ENCODE measurements at places on chromosomes 1 and 21.

- DNase-seq = no peak
Measured at GRCh38 chr21:35309316-35309715, 260.2 kb upstream of the RUNX1 start.

- no peak for DNase-seq
Measured at GRCh38 chr1:116231752-116232151, 120.6 kb downstream of the MAB21L3 start.

- DNase-seq = no peak
Measured at GRCh38 chr21:36909423-36909822, 57.0 kb downstream of the HLCS start.

- no peak for DNase-seq
Measured at GRCh38 chr1:69244211-69244610, 323.5 kb upstream of the LRRC7 start.

GRCh38 chr1:94660994-94661393 lies 119.4 kb upstream of the F3 start:
- DNase-seq = no peak

DNA sequence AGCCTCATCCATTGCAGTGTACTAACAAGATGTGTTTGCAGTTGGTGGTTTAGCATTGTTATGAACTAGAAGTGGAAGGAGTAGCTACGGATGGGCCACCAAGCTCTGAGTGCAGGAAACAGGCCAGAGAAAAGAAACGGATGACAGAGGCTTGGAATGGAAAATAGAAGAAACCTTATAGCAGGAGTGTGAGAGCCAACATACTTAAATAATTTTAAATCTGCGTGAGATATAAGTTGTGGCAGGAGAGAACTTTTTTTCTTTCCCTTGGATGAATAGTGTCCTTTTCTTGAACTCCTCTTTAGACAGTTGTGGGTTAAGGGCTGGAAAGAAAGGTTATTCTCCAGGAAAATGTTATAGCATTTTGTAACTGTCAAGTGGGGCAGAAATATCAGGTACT lies 54.2 kb downstream of the RGL1 start:
- no peak for DNase-seq

GRCh38 chr1:54557671-54558355 lies 9.8 kb downstream of the ACOT11 start:
- no peak for DNase-seq

GRCh38 chr1:243756529-243756928 lies 93.5 kb downstream of the AKT3 start:
- DNase-seq = no peak

DNA sequence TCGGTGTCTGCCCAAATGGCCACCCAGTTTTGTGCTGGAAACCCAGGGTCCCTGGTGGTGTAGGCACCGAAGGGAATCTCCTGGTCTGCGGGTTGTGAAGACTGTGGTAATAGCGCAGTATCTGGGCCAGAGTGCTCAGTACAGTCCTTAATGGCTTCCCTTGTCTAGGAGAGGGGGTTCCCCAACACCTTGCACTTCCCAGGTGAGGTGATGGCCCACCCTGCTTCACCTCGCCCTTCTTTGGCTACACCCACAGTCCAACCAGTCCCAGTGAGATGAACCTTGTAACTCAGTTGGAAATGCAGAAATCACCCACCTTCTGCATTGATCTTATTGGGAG lies 402.4 kb downstream of the SRGAP2C start:
- DNase-seq = no peak

DNA sequence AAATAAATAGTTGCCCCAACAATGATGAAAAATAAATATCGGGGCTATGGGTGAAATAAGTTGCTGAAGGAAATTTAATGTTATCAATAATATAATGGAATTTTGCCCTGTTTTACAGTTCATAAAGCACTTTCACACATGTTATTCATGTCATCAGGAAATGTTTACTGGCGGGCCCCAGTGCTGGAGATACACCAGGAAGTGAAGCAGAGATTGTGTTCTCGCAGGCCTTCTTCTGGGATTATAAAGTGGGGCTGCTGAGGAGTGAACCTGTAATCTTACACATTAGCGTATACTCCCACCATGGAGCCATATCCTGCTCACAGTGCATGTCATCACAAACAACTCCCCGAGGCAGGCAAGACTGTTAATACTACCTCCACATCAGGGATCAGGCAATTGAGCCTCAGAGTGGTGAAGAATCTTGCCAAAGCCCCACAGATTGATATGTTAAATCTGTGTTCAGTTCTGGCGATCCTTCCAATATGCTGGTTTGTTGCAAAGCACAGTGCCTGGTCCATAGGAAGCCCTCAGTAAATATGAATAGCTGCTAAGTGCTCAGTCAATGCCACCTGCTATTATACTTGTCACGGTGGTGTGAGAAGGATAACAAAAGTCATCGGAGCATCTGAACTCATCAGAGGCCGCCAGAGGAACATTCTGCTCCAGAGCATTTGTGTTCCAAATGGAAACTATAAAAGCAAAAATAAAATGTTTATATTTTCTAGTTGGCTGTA lies 104.4 kb upstream of the UBE2U start:
- DNase-seq = peak; percentile 11

DNA sequence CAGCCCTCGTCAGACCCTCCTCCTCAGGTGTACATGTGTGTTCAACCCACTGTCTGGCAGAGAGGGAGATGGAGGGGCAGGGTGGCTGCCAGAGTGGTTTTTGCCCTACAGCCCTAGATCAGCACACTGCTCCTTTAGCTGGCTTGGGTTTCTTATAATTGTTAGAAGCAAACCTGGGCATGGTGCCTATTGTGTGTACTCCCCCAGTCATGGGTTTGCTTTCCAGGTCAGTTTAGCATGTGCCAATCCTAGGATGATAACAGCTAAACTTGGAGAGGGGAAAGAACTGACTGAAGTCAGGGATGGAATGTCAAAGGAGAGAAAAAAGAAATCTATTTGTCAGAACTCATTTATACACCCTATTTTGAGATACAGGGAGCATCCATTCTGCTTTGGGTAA lies 63.3 kb downstream of the UCK2 start:
- no peak for DNase-seq

- DNase-seq = no peak
Measured at GRCh38 chr1:151998611-151999362, 5.1 kb upstream of the S100A10 start.

GRCh38 chr1:218207194-218207593 lies 77.9 kb upstream of the RRP15 start:
- no peak for DNase-seq

- DNase-seq = no peak
Measured at GRCh38 chr1:3670823-3671265, 18.5 kb downstream of the TP73 start.

DNA sequence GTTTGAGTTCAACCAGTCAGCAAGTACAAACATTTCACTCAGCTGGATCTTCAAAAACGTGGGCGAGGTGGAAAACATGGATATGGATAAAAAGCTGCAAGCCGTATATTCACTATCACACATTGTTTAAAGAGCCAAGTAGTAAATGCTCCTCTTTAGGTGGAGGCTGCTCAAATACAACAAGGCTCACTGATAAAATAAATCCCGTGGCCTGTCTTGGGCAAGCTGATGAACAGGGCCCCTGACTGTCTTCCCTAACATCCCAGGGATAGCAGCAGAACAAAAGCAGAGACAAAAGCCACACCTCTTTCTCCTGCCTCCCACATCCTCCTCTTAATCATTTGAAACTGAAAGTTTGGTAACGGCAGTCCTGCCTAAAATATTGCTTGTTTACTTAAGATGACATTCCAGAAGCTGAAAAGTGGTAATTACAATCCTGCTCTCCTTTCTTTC lies 357.7 kb downstream of the TTLL7 start:
- no peak for DNase-seq

DNA sequence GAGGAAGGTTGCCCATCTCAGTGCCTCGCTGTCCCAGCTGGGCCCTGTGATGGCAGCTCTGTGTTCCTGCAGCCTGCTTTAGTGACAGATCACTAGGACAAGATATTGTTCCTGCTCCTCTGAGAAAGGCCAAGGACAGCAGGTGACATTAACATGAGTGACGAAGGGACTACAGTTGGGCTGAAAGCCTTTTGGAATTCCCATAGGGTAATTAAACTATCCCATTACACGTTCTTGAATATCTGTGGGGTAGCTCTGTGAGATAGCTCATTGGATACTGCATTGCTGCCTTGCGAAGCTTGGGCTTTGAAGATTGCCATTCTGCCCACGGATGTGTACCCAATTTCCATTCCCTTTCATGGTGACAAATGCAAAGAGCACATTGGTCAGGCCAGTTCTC lies 78.2 kb upstream of the COA6 start:
- DNase-seq = no peak

- no peak for DNase-seq
Measured at GRCh38 chr1:107277022-107277421, 136.2 kb downstream of the NTNG1 start.

GRCh38 chr1:6594977-6595740 lies 7.5 kb downstream of the KLHL21 start:
- no peak for DNase-seq

DNA sequence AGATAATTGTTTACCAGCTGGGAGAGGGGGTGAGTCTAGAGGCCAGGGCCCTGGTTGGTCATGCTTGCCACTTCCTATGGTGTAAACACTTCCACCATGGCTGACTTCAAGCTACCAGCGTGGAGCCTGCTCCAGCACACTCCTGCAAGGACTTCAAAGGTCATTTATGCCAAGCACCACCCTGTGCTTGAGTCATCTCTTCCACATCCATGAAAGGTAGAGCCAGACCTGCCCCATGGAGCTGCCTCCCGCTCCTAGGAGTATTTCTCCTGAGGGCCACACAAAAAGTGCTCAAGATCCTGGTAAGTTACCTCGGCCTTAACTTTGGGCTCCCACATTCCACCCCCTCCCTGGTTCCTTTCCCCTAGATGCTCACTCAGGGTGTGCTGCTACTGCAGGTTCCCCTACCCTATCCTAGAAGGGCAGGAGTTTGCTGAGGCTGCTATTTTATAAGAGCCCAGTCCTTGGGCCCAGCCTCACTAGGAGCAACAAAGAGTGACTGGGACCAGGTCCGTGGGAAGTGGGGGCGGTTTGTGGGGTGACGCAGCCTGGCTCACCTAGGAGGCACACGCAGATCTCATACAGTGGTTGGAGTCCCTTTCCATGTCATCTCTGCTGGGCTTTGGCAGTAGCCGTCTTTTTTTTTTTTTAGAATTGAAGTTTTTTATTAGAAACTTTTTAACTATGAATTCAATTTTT lies 2.4 kb downstream of the RAB7B start:
- no peak for DNase-seq

DNA sequence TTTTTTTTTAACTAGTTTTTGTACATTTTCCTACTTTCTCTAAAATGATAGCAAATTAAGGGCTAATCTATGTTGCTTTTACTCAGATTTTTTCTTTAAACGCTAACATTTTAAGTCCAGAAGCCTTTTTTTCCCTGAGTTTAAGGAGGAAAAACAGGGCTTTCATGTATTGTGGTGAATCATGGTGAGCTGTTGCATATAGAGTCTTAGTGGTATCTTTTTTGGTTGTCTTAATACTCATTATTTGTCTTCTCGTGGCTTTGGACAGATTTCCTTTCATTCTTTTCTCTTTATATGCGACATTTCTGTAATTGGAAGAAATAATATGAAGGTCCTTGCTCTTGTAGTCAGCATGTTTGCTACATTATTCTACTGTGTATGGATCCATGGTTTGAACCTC lies 1015.6 kb downstream of the PLA2G4A start:
- DNase-seq = no peak

DNA sequence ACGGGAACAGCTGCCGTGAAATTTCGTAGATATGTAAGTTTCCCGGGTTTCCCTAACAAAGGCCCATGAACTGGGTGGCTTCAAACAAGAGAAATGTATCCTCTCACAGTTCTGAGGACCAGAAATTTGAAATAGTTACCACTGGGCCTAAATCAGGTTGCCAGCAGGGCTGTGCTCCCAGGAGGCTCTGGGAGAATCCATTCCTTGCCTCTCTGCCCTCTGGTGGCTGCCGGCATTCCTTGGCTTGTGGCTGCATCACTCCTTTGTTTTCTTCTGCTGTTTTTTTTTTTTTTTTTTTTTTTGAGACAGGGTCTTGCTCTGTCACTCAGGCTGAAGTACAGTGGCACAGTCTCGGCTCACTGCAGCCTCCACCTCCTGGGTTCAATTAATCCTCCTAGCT lies 23.7 kb downstream of the UMODL1 start:
- no peak for DNase-seq

DNA sequence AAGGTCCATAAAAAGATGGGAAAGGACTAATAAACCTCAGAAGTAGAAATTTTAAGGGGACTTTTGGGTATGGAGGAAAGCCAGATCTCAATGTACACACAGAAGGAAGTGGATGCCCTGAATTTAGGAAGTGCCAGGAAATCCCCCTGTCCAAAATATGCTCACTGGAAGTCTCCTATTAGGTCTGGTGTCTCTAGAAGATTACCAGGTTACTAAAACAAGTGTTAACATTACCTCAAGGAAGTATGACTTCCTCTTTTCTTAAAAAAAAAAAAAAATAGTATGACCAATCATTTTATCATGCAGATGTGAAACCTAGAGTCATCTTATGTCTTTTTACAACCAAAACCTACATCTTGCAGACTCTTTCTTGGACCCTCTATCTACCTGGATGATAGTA lies 30.7 kb downstream of the CD58 start:
- DNase-seq = no peak

DNA sequence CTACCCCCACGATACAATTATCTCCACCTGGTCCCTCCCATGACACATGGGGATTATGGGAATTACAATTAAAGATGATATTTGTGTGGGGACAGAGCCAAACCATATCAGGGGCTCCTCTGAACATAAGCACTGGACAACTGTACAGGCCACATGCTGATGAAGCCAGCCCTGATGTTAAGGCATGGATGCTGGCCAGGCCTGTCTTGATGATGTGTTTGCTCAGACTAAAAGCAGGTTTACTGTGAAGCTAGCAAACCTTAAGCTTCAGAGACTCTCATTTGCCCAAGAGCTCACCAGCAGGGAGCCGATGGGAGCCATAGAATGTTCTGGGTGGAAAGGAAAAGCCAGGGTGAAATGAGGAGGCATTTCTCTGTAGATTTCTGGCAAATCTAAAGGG lies 135.3 kb upstream of the KCNK1 start:
- DNase-seq = no peak

- no peak for DNase-seq
Measured at GRCh38 chr1:176694713-176695112, 231.7 kb downstream of the PAPPA2 start.

GRCh38 chr1:28180306-28181305 lies 4.1 kb upstream of the PTAFR start:
- DNase-seq = no peak

- DNase-seq = no peak
Measured at GRCh38 chr21:33948951-33949444, 33.4 kb upstream of the ATP5PO start.

DNA sequence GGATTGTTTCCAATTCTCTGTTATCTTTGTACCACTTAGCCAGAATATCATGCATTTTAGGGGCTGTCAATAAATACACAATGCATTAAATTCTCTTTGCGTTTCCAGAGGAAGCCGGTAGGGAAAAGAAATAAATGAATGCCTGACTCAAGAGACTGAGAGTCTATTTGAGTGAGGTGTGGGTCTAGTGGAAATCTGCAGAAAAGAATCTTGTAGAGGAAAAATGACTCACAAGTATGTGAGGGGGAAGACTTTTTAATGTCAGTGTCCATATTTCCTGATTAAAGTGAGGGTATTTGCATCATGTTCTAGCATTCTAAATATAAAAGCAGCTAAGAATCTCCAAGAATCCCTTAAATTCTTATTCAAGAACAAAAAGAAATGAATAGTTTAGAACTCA lies 271.1 kb downstream of the PTPRC start:
- no peak for DNase-seq

- no peak for DNase-seq
Measured at GRCh38 chr1:19457607-19458006, 27.7 kb downstream of the CAPZB start.
